Activated T-helper 1 cell treated with anti-CD3 and anti-CD28 coated beads, Interleukin-2, amount 50 U/mL, for 16 hours (primary cell): ENCODE measurements at places on chromosomes 11 and 22.

DNA sequence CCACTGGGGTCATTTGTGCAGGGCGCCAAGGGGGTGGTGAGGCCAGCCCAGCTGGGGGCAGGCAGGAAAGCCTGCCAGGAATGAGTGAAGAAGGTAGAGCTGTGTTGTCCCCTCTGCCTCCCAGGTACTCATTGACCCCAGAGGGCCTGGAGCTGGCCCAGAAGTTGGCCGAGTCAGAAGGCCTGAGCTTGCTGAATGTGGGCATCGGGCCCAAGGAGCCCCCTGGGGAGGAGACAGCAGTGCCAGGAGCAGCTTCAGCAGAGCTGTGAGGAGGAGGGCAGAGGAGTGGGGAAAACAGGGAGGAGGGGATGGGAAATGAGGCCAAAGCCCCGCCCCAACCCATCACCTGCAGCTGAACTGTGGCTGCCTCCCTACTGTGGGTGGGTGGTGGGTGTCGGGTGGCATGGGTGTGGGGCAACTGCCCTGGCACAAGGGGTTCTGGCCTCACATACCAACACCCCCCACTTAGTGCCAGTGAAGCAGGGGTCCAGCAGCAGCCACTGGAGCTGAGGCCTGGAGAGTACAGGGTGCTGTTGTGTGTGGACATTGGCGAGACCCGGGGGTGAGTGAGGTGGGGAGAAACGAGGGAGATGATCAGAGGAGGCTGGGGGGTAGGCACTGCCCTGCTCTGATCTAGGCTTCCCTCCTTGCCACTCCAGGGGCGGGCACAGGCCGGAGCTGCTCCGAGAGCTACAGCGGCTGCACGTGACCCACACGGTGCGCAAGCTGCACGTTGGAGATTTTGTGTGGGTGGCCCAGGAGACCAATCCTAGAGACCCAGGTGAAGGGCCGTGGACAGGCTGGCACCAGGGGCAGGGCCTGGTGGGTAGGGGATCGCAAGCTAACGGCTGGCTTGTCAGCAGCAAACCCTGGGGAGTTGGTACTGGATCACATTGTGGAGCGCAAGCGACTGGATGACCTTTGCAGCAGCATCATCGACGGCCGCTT is 3.0 kb downstream of the MUS81 start:
- DNase-seq, result no peak

- DNase-seq, result no peak
These were observed 97.2 kb upstream of the FIBIN start for GRCh38 chr11:26896719-26897118.

GRCh38 chr11:76542436-76542835 is 97.6 kb downstream of the EMSY start:
- DNase-seq, result no peak

- DNase-seq, result no peak
These were observed 17.0 kb downstream of the NCR3LG1 start for GRCh38 chr11:17368551-17368950.

GRCh38 chr11:99814021-99814420 is 793.3 kb downstream of the CNTN5 start:
- no peak for DNase-seq

DNA sequence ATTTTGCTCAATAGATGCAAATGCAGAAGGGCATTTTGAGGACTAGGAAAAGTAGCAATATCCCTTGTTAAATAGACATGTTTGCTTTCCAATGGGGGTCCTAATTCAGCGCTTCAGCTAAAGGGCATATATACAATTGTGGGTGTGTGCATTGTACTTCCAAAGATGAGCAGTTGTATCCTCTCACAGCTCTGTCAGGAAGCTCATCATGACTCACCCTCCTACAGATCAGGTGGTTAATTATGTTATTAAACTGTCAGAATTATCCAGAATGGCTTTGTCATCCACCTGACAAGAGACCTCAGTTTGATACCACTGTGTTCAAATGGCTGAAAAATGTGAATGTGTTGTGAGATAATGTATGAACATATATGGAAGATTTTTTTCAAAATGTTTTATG is 252.2 kb upstream of the MTNR1B start:
- no peak for DNase-seq

DNA sequence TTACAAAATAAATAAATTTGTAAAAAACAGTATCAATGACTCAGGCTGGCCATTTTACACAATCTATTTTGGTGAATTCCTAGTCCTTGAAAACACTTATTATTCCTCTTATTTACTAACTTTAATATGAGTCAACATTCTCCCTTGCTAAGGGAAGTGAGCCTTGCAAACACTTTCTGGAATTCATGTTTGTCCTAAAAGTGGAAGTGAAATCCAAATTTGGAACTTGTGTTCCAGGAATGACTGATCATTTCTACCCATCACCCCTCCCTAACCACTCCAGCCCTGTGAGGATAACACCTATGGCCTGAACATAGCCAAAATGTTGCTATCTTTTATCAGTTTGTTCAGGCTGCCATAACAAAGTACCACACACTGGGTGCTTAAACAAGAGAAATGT is 83.1 kb downstream of the OR5AK2 start:
- DNase-seq, result no peak

GRCh38 chr22:23833017-23833751 is 5.6 kb downstream of the DERL3 start:
- no peak for DNase-seq

GRCh38 chr11:68767672-68768071 is 16.4 kb upstream of the TESMIN start:
- no peak for DNase-seq

DNA sequence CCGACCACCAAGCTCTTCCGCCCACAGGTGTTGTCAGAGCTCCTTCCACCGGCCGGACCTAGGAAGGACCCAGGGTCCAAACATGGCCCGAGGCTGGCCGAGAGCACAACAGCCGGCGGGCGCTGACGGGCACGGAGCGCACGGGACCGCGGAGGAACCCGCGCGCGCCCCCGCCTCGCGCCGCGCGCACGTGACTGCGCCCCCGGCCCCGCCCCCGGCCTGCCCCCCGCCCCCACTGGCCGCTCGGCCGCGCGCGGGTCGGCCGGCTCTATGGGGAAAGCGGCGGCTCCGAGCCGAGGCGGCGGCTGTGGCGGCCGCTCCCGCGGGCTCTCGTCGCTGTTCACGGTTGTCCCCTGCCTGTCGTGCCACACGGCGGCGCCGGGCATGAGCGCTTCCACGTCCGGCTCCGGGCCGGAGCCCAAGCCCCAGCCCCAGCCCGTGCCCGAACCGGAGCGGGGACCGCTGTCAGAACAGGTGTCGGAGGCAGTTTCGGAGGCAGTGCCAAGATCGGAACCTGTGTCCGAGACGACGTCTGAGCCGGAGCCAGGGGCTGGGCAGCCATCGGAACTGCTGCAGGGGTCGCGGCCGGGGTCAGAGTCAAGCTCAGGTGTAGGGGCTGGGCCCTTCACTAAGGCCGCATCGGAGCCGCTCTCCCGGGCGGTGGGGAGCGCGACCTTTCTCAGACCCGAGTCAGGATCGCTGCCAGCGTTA is at the start of gene OSBP2:
Gene OSBP2 (plus strand): TSS at position 235 of the 711 bp plus-strand sequence. CDS start 36 bp downstream, at position 271.
- DNase-seq, result peak; percentile 6

- DNase-seq, result no peak
These were observed 21.4 kb downstream of the TPBGL start for GRCh38 chr11:75261902-75262361.

GRCh38 chr11:94602430-94603372 is 35.5 kb downstream of the PIWIL4 start:
- peak; percentile 0 for DNase-seq

- no peak for DNase-seq
These were observed 6.7 kb downstream of the RAG1 start for GRCh38 chr11:36574486-36574885.

DNA sequence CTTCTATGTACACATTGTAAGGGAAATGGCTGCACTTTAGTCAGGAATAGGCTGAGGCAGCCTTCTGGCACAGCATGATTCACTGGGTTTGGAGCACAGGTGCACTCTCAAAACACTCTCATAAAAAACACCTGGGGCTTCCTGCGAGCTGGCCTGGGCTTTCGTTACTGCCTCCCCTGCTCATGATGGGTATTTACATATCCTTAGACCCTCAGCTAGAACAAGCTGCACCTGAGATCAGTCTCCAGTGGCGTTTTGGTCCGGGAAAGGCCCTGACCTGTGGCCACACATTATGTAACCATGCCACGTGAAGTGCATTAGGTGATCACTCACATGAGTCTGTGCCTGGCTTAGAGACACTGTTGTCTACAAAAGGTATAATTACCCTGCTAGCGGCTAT is 321.7 kb downstream of the TMEM135 start:
- DNase-seq, result no peak

- no peak for DNase-seq
These were observed 16.3 kb downstream of the GRAP2 start for GRCh38 chr22:39917197-39917643.

DNA sequence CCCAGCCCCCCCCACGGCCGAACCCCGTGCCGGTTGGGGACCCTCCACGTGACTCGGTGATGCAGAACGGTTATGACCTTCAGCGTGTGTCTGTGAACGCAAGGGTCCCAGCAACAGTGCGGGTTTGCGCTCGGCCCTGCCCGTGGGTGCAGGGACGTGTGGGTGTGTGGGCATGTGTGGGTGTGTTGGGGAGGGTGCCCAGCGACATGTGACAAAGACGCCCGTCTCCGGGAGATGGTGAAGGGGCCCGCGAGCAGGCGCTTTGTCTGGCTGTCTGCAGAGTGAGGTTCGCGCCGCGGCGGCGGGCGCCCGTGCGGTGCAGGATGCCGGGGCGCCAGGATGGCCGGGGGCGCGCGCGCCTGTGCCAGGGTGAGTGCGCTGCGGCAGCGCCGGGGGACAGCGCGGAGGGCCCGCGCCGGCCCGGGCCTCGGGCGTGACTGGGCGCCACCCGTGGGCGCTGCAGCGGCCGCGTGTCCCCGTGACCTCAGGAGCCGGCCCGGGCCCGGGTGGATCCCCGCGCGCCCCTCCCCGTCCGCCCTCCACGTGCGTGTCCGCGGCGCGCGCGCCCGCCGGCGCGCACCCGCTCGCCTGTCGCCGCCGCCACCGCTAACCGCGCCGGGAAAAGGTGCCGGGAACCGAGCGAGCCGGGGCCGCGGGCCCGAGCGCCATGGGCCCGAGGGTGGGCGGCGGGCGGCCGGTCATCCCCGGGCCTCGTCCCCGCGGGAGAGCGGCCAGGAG is at the start of gene LRFN4:
Gene LRFN4 (plus strand): TSS at position 569 of the 738 bp plus-strand sequence. CDS start 681 bp downstream, outside the sequence.
- no peak for DNase-seq

DNA sequence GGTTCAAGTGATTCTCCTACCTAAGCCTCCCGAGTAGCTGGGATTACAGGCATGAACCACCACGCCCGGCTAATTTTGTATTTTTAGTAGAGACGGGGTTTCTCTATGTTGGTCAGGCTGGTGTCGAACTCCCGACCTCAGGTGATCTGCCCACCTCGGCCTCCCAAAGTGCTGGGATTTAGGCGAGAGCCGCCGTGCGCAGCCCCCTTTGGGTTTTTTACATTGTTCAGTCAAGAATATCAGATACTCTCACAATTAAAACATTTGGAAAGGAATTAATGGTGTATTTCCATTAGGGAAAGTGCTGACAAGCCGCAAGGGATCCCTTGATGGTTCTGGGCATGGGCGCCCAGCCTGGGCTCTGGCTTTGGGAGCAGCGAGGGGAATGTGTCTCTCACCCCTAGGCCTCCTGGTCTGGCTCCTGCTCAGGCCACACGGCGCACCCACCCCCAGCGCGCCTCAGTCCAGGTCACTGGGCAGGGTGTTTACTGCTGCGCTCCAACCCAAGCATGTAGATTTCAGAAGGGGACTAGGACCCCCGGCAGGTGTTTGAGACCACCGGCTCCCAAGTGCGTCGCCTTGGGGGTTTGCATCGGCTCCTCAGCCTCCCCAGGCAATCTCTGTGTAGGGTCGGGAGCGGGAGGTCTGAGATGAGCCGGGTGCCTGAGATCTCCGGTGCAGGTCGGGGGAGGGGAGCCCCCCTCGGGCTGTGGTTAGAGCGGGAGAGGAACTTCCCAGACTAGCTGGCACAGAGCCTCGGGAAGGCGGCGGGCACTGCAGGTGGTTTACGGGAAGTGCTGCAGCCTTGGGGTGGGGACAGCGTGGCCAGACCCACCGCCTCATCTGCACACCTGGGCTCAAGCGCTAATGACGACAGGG is 809 bp upstream of the IRF7 start:
- no peak for DNase-seq

GRCh38 chr22:47196881-47197772 is 434.7 kb downstream of the TBC1D22A start:
- DNase-seq, result no peak

GRCh38 chr11:45647329-45647728 is 18.1 kb downstream of the CHST1 start:
- DNase-seq, result no peak

GRCh38 chr11:110268441-110268840 is 28.0 kb downstream of the RDX start:
- no peak for DNase-seq

DNA sequence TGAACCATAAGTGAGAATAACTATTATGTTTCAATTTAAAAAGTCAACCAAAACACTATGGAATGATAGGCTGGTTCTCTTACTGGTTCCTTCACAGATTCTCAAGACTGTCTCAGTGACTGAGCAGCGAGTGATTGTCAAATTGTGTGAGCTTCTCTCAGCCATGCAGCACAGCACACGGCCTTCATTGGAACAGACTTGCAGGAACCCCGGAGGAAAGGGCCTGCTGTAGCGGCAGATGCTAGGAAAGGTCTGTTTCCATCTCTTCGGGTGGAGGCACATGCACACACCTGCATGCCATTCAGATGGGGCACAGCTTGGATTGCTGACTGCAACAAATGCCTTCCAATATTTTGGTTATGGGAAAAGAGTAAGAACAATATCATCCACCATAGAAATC is 741.8 kb downstream of the OPCML start:
- DNase-seq, result no peak

DNA sequence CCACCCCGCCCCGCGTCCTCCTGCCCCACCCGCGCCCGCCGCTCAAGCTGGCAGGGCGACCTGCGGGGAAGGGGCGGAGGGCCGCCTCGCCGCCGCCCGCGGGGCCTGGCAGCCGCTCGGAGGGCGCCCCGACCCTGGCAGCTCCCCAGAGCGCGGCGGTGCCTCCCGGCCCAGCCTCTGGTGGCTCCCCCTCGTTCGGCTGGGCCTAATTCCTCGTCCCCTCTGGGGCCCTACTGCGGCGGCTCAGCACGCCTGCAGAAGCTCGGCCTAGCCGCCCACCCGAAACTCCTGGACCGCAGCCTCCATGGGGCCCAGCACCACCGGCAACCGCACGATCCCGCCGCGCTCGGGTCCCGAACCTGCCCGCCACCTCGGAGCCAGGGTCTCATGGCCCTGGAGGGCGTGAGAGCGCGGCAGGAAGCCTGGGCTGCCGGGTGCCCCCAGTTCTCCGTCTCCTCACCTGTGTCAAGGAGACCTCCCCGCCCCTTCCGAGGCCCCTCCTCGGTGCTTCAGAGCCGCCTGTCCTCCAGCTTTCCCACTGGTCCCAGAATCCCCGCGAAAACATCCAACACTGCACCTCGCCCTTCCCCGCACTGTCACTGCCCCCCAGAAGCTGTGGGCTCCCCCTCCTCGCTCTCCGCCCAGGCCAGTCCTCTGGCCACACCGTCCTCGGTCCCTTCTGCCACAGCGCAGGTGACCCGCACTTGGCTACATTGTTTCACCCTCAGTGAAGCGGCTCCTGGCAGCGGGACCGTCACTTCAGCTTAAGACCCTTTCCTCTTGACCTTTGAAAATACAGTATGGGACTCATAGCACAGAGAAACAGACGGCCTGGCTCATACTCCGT is 613 bp upstream of the GSC2 start:
- DNase-seq, result no peak
